Fibroblast of skin of left biceps (primary cell): ENCODE measurements at places on chromosomes 7 and 10.

DNA sequence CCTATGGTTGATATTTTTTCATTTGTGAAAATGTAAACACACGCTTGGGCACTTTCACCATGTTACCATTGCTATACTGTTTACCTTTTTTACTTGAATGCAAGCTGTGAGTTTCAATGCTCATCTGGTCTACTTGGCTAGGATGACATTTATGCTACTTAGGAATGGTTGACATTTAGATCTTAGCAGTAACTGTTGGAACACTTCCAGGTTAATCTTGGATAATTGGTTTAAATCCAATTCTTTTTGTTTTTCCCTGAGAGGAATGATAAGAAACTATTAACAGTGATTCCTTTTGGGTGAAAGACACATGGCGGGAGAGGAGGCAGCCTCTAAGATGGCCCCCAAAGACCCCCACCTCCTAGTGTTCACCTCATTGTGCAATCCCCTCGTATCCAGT lies 51.4 kb upstream of the AMPH start:
- no peak for DNase-seq

- DNase-seq = no peak
These were observed 289.5 kb upstream of the AOAH start for GRCh38 chr7:37013771-37014170.

DNA sequence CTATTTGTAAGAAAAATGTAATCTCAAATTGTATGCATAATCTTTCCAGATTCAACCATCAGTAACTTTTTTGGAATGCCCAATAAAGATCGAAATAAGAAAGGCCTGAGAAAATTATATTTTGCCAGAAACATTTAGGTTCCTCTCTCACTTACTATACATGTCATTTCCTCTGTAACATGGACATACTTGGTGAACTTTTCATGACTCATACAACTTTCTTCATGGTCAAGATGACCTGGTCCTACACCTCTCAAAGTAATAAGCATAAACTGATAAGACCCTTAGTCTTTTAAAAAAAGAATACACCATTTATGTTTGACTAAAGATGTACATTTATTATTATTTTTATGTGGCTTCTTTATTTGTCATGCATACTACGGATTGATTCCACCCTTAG lies 125.3 kb downstream of the REEP3 start:
- no peak for DNase-seq

DNA sequence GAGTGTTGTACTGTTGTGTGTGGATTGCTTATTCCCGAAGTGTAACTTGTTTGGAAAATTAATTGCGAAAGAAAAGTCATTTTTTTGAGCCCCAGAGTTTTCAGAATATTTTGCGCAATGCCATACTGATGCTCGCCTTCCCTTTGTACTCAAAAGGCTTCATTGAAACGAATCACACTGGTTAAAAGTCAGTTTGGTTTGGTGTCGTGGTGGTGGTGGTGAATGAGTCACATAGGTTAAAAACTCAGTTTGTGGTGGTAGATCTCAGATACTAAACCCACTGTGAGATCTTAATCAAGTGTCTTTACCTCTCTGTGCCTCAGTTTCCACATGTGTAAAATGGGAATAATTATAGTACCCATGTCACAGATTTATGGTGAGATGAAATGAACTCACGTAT lies 61.1 kb upstream of the IL6 start:
- DNase-seq = no peak

- no peak for DNase-seq
These were observed 373.6 kb downstream of the CDC14C start for GRCh38 chr7:49297958-49298357.

GRCh38 chr10:16656895-16657294 lies 135.2 kb upstream of the C1QL3 start:
- no peak for DNase-seq

DNA sequence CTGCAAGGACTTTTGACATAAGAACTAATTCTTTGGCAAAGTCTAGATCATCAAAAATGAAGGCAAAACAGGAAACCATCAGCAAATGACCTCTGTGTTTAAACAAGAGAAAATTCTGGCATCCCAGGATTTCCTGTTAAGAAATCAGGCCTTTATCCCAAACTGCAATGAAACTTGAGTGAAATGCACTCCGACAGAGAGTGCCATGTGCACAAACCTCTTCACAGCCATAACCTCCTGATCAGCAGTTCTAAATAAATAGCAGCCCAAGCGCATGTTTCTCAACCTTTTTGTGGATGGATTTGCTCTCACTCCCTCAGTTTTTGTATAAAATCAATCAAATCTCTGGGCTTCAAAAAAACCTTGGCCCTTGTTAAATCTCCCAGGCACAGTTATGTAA lies 107.7 kb upstream of the EEPD1 start:
- DNase-seq = no peak

DNA sequence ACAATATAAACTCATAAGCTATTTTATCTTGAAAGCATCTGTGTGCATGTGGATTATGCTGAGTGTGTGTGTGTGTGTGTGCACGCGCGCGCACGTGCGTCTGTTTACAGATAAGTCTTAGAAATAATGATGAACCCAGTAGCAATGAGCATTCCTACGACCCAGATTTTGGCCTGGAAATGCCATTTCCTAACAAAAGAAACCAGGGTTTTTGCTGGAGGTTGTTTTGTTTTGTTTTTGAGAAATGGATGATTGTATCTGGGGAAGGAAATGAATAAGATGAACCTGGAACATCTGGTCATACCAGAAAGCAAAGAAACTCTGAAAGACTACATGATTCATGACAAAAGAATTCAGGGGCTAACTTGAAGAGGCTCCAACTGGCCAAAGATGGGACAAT lies 22.1 kb upstream of the LMOD2 start:
- DNase-seq = peak; percentile 36

GRCh38 chr10:21090609-21091082 lies 193.5 kb upstream of the NEBL start:
- DNase-seq = no peak

DNA sequence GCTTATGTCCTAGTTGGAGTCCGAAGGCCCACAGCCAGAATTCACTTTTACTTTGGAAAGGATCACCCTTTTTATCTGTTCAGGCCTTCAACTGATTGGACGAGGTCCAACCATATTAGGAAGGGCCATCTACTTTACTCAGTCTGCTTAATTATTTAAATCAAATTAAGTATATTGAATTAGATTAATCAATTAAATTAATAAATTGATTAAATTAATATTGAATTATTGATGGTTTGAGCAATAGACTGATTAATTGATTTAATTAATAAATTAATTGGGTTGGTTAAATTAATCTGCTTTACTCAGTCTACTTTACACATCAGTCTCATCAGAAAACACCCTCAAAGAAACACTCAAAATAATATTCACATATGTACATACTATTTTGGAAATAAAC lies 816.9 kb upstream of the POT1 start:
- DNase-seq = no peak

- DNase-seq = no peak
These were observed 655.0 kb downstream of the SDK1 start for GRCh38 chr7:3955751-3956696.

DNA sequence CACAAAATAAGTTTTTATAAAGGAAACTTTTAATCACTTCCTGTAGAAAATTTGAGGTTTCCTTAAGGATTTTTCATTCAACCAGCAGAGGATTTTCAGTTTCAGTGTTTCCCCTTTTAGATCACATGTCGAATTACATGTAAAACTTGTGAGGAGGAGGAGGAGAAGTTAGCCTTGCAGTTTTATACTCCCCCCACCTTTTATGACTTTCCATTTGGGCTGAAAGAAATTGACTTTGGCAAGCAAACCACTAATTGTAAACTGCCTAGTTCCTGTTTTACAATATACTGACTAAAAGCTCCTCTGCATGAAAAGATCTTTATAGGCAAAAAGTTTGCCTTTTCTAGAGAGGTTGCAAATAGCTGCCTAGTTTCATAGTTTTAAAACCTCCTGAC lies 3.0 kb downstream of the BAMBI start:
- DNase-seq = no peak

GRCh38 chr10:82889728-82890127 lies 1014.7 kb downstream of the NRG3 start:
- DNase-seq = no peak

GRCh38 chr7:157244516-157245294 lies 92.1 kb upstream of the DNAJB6 start:
- no peak for DNase-seq

GRCh38 chr10:6721964-6722615 lies 142.0 kb upstream of the PRKCQ start:
- peak; percentile 83 for DNase-seq

- DNase-seq = peak; percentile 81
These were observed 44.4 kb downstream of the MYPN start for GRCh38 chr10:68153473-68154210.

- DNase-seq = no peak
These were observed 5.1 kb downstream of the LMOD2 start for GRCh38 chr7:123660514-123661354.

- no peak for DNase-seq
These were observed 9.1 kb upstream of the PTPRN2 start for GRCh38 chr7:158596745-158597144.

GRCh38 chr10:104582602-104582951 lies 58.5 kb upstream of the SORCS3 start:
- DNase-seq = no peak

- no peak for DNase-seq
These were observed 533.2 kb downstream of the PARD3 start for GRCh38 chr10:34281661-34282582.

DNA sequence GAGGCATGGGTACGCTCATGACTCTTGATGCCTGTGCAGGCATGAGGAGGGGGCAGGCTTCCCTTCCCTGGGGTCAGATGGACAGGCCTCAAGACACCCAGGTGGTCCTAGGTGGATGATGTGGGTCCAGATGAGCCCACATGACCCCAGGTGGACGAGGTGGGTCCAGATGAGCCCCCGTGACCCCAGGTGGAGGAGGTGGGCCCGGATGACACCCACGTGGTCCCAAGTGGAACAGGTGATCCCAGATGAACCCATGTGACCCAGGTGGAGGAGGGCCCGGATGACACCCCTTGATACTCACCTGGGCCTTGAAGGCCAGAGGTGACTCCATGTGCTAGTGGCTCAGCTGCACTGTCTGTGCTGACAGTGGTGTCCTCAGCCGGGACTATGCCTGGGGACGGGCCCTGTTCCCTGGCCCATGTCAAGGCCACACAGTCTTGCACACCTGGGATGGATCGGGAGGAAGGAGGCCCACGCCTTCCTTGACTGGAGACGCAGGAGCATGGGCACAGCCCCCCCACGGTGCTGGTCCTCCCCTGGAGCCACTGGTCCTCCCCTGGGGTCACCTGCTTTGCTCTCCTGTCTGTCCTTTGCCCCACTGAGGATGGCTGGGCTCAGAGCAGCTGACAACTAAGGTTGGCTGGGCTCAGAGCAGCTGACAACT lies 3.2 kb downstream of the PRAP1 start:
- no peak for DNase-seq

GRCh38 chr10:88851706-88852105 lies at the start of gene ANKRD22:
ANKRD22 (minus strand) TSS chr10:88851844; CDS start chr10:88851607, 237 bp downstream.
- DNase-seq = no peak

- no peak for DNase-seq
These were observed at the start of gene GIMAP5 for GRCh38 chr7:150737265-150738055. GIMAP5 (plus strand) TSS chr7:150737418; CDS start chr7:150740885, 3,467 bp downstream.

DNA sequence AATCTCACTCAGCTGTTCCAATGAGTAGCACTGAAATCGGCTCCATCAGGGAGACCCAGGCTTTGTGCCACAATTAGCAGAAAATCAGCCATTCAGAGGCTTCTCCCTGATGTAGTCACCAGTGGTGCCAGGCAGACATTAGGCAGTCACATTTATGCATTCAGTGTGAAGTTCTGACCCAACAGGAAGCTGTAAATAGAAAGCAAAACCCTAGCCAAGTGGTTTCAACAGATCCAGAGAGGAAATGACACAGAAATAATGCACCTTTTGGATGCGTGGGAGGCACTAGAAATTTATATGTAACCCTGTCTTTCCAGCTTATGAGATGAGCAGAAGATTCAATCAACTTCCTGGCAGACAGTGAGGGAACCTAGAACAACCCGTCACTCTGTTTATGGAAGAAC lies 186.4 kb downstream of the PDE1C start:
- DNase-seq = no peak

DNA sequence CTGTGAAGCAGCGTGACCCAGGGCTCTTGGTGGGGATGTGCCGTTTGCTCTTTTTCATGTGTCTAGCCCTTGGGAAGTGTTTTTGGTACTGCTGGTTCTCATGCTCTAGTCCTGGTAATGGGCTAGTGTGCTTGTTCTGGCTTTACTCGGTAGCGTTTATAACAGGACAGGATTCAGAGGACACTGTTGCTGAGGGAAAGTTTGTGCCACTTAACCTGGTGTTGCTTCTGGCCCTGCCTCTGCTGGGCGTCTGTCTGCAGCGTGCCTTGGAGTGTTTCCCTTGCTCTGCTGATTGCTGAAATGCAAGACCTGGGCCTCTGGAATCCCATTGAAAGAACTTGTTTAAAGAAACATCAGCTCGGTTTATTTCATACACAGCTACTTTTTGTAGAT lies 35.0 kb downstream of the INPP5A start:
- DNase-seq = no peak

- no peak for DNase-seq
These were observed 15.6 kb downstream of the ELN start for GRCh38 chr7:74043523-74043951.

GRCh38 chr7:82141427-82141826 lies 302.1 kb downstream of the CACNA2D1 start:
- DNase-seq = no peak

- no peak for DNase-seq
These were observed 40.4 kb downstream of the PDIA4 start for GRCh38 chr7:148987751-148988512.

- DNase-seq = no peak
These were observed 1.0 kb upstream of the UBN2 start for GRCh38 chr7:139230023-139230422.

DNA sequence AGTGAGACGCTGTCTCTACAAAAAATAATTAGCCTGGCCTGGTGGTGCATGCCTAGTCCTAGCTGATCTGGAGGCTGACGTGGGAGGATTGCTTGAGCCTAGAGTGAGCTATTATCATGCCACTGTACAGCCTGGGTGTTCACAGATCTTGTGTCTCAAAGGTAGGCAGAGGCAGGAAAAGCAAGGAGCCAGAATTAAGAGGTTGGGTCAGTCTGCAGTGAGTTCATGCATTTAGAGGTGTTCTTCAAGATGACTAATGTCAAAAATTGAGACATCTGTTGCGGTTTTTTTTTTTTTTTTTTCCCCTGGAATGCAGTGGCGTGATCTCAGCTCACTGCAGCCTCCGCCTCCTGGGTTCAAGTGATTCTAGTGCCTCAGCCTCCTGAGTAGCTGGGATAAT lies 5.4 kb downstream of the PPIA start:
- no peak for DNase-seq

DNA sequence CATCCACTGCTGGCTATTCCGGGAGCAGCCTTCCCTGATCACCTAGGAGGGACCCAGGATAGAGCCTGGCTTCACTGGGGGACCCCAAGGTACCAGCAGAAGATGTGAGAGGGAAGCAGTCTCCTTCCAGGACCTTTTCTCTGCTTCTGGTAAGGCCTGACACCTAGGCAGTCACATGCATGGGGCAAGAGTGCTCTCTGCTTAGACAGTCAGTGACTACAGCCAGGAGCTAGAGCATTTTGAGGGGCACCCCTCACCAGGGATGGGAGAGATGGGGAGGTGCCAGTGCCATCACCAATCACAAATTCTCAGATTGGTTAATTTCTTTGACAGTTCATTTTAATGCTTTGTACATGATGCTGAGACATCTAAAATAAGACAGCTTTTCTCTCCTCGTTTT lies 13.9 kb upstream of the ADO start:
- DNase-seq = no peak

- peak; percentile 41 for DNase-seq
These were observed 91.3 kb upstream of the ANK3 start for GRCh38 chr10:60480865-60481563.
